ENCODE measurements at places on chromosomes 16 and 17.
A peak's percentile ranks its signal among the peaks of the same experiment; 100 is the strongest.

DNA sequence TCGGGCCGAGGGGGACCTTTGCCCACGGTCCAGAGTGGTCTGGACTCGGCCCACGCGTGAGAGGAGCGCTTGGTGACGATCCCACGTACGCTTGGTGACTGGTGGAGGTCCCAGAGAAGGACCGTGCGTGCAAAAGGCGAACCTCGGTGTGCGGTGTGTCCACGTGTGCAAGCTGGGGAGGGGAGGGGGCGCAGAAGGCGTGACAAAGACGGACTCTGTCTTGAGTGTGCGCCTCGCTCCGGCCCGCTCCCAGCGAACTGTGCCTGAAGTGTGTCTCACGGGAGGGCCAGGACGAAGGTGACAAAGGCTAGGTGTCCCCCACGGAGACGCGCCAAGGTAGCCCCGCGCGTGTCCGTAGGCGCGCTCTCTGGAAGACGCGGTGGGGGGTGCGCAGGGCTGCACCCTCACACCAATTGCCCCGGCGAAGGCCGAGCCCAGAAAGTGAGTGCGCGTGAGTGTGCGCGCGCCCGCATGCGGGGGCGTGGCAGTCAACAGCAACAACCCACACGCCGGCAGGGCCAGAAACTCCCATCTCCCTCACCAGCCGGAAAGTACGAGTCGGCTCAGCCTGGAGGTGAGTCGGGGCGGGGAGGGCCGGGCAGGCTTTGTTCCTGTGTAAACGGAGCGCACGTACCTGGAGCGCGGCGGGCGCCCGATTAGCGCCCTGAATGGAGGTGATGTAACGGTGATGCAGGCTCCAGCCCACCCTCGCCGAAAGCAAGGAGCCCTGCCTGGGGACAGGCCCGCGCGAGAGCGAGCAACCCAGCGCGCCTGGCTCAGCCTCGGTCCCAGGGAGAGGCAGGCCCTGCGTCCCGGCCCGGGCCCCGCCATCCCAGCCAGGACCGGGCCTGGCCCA is at the start of gene GPRC5C:
GPRC5C (plus strand) TSS at position 521 of the 856 bp plus-strand sequence. CDS start 7,689 bp downstream, outside the sequence.
- peak; percentile 58 for DNase-seq

- peak; percentile 96 for DNase-seq
Measured at GRCh38 chr17:59786536-59787319, 79.3 kb downstream of the VMP1 start.

DNA sequence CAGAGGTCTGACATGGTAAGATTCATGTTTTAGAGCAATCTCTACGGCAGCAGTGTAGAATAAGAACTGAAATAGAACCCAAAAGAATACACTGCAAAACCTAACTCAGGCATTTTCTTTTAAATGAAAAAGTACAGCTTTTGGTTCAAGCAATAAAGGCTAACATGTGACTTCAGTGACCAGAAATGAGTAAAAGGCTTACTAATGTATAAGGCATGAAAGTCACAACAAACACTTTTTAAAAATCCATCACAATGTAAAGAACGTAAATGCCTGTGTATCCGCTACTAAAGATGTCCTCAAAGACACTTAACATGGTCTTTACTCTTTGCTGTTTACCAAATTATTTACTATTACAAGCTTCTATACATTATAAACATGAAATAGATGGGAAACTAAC is 16.6 kb downstream of the KIAA0753 start:
- no peak for DNase-seq

- DNase-seq, result no peak
Measured at GRCh38 chr16:54216268-54216667, 70.3 kb downstream of the IRX3 start.

- peak; percentile 63 for DNase-seq
Measured at GRCh38 chr16:70018254-70018653, 67.1 kb downstream of the CLEC18A start.

DNA sequence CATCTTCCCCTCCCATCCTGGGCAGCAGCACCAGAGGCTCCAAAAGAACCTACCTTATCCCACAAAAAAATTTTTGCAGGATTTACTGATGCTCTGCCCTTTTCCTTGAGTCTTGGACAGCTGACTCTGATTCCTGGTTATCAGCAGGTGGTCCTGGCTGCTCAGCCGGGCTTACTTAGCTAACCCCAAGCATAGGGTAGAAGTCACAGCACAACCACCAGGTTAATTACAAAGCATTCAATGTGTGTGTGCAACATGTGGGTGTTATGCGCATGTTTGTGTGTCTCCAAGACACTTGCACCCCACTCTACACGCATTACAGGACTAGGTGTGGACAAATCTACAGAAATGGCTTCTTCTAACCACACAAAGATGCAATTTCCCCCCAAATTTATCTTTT is 36.3 kb downstream of the PECAM1 start:
- no peak for DNase-seq

DNA sequence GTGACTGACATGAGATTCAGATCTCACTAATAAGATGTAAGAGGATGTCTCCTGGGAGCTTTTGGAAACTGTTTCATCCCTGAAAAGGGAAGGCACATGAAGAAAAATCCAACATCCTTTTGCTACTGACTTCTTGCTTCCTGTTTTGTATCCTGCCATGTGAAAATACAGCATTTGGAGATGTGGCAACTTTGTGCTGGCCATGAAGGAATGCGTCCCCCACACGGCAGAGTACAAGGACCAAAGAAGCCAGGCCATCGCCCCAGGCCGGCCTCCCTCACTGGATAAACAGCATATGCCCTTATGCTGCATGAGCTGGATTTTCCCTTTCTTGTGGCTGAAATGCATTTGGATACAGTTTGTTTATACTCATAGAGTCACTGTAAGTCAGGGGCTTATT is 5.5 kb upstream of the HASPIN start:
- no peak for DNase-seq

- peak; percentile 56 for DNase-seq
Measured at GRCh38 chr16:50644729-50645128, 36.4 kb downstream of the SNX20 start.

- no peak for DNase-seq
Measured at GRCh38 chr16:63653044-63653839, 1468.6 kb downstream of the CDH11 start.

GRCh38 chr17:70810609-70811008 is 641.3 kb downstream of the KCNJ2 start:
- DNase-seq, result no peak

DNA sequence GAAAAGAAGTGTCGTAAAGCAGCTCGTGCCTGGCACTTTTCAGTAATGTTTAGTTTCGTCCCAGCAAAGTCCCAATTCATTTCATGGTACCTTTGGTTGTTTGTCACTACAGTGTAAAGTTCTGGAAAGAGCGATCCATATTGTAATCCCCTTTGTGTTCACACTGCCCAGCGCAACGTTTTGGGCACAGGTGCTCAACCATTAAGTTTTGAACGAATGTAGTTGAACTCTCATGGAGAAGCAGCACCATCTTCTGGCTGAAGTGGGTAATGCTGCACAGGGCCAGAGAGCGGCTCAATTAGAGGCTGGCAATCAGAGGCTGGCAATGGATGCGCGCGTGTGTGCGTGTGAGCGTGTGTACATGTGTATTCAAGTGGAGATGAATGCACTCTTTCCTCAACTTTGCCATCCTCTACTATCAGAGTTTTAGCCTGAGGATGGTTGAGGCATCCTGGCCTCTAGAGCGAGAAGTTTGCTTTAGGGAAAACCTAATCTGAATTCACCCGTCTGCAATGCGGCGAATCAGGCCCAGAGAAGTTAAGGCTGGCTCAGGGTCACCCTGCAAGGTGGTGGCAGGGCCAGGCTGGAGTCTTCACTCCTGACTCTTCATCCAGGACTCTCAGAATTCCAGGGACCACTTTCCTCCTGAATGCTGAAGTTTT is 29.9 kb downstream of the DYNLL2 start:
- DNase-seq, result peak; percentile 88

GRCh38 chr17:2181206-2181896 is 122.2 kb downstream of the SMG6 start:
- DNase-seq, result no peak

GRCh38 chr16:77689971-77690370 is 32.3 kb upstream of the NUDT7 start:
- DNase-seq, result no peak

DNA sequence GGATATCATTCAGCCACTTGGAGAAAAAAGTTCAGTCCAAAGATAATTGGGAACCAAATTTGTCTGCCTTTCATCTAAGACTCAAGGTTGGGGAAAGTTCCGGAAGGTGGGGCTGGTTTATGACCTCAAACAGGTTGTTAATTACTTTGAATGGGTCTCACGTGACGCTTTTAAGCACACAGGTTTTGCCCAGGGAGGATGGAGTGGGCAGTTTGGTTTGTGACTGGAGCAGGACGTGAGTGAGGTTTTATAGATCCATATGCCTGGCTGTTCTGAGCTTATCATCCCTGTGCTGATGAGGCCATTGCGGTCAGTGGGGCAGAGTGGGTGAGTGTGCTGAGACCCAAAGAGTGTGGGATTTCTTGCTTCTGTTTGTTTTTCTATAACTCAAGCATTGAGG is 38.7 kb upstream of the GPRC5B start:
- DNase-seq, result no peak

DNA sequence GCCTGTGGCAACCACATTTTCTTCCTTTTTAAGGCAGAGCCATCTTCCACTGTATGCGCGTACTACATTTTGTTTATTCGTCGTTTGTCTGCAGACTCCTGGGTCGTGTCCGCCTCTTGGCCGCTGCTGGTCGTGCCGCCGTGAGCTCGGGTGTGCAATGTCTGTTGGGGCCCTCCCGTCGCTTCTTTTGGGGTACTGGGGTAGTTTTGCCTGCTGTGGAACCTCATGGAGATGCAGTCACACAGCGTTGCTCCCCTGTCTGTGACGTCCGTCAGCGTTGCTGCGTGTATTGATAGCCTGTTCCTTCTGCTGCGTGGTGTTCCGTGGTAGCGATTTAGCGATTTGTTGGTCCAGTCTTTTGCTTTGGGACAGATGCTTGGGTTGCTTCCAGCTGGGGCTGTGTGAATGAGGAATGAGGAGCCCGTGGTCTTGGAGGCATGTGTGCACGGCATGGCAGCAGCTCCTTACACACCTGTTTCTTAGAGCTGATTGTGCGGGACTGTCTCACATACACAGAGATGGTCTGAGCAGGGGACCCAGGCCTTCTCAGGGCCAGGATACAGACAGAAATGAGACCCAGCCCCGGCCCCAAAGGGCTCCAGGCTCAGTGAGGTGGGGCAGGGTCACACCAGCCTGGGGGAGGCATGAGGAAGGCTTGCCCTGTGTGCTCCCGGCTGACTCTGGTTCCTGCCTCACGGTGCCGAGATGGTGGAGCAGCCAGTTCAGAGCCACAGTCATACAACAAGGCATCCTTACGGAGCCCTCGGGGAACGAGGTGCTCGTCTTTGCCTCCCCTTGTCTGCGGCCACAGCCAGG is 78.4 kb upstream of the GSE1 start:
- no peak for DNase-seq

- DNase-seq, result no peak
Measured at GRCh38 chr17:7039832-7040231, 4.0 kb downstream of the SLC16A13 start.

All from activated CD8-positive, alpha-beta memory T cell treated with anti-CD3 and anti-CD28 coated beads, Interleukin-2, amount 10 ng/mL, durations not matched to agents 7 days and 5 days (primary cell).